NCI-H2029 (cell line): ENCODE measurements at places on chromosomes 6 and 20.
A peak's percentile ranks its signal among the peaks of the same experiment; 100 is the strongest.

DNA sequence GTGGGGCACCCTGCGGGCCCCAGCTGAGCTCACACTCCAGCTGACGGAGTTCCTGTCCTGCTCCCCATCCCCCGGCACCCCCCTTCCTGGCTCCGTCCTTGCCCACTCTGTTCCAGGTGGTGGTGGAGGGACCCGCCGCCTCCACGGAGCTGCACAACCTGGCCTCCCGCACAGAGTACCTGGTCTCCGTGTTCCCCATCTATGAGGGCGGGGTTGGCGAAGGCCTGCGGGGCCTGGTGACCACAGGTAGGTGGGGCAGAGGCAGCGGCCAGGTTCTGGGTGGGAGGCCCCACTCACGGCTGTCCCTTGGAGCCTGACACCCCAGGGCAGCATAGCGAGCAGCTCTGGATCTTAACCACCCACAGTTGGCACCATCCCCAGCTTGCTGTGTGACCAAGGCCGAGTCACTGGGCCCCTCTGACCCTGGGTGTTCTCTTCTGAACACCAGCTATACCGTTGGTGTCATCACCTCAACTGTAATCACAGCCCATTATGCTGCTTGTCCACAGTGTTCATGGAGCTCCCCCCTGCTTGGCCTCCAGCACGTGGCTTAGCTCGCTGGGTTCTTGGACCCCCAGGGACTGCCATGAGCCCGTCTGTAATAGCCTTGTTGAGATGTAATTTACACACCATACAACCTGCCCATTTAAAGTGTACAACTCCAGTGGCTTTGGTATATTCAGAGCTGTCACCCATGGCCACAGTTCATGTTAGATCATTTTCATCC lies 17.4 kb downstream of the COL20A1 start:
- no peak for DNase-seq

- no peak for DNase-seq
These were observed 16.7 kb downstream of the NEDD9 start for GRCh38 chr6:11215773-11216172.

DNA sequence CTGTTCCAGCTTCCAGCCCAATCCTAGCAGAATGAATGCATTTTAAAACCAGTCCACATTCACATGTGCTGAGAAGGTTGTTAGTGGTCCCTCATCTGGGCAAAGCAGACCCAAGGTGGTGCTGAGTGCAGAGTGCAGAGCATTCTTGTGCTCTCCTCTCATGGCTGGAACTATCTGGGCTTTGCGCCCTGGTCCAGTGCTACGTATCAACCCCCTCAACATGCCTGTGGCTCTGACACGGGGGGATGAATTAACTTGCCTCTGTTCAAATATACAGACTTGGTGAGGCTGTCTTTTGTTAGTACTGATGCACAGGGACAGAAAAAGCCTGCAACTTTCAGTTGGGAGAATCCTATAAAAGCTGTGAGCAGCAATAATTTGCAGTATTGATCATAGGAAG lies 42.5 kb downstream of the PANK2 start:
- DNase-seq = no peak

- no peak for DNase-seq
These were observed 17.3 kb upstream of the POU5F1 start for GRCh38 chr6:31187780-31188194.

DNA sequence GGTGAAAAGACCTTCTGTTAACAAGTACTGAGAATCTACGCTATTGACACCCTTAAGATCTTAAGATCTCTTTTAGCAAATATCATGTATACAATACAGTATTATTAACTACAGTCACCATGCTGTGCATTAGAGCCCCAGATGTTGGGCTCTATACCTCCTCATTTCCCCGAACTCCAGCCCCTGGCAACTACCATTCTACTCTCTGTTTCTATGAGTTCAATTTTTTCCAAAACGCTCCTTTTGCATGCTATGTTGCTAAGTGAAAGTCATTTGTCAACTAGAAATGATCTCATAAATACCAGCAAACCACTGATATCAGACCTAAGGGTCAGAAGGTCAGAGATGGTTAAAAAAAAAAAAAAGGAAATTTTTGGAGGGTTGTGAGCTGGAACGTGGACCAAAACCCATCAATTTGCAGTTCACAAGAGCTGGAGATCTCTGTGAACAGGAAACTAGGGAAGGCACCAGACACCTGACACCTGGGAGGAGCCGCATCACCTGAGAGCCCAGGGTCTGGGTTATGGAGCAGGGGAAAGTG lies 122.0 kb upstream of the KCNK16 start:
- DNase-seq = peak; percentile 13
